HCT116 (cell line): ENCODE measurements at places on chromosomes 1 and 21.

DNA sequence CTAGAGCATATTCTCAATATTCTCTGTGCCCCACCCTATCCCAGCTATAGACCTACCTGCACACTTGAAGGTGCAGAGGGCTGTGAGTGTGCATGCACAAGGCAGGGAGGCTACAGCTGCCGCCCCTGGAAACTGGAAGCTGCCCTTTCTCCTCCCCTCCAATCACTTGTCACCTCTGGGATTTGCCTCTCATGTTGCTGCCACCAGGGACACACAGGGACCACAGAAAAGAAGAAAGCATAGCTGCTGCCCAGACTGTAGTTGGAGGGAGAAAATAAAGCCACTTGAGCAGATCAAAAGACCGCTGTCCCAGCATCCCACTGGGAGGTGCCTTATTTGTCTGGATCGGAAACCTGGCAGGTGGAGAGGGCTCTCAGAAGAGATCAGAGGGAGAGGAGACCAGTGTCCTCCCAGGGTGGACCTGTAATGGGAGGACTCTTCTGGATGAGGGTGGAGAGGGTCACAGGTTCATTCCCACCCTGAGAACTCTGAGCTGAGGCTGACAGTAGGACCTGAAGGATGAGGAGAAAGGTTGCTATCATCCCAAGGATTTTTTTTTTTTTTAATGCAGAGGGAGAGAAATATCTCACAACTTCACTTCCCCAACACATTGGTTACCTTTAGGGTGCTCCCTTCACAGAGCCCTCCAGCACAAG, 7.6 kb upstream of the INPP5B start:
- DNase-seq: no peak

DNA sequence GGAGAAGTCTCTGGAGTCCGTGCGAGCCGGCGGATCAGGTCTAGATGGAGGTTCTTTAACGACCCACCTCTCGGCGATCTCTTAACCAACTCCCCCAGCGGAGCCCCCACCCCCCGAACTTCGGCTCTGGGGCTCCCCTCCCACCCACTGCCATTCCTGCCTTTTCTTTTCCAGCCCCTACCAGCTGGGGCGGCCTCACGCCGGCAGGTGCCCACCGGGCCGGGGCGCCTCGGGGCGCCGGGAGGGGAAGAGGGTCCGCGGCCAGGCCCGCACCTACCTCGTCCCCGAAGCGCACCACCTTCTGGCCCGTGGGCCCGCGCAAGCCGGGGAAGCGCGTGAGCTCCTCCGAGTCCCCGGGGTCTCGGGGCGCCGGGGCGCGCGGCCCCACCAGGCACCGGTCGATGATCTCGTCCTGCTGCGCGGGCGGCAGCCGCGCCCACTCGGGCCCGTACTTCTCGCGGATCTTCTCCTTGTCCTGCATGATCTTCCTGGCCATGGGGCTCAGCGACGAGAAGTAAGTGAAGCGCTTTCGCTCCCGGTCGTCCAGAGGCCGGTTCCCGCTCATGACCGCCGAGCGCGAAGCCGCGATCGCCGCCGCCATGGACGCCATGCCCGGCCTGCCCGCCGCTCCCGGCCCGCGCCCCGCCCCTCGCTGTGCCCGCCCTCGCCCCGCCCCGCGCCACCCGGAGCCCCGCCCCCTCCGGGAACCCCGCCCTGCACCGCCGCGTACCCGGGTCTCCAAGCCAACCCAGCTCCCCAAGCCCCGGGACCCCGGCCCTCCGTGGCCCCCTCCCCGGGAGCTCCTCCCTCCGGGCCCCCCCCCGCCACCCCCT, at the start of gene C1orf198:
C1orf198 (minus strand) TSS at position 619 of the 833 bp plus-strand sequence; CDS start at position 610, 9 bp downstream.
- DNase-seq: no peak

DNA sequence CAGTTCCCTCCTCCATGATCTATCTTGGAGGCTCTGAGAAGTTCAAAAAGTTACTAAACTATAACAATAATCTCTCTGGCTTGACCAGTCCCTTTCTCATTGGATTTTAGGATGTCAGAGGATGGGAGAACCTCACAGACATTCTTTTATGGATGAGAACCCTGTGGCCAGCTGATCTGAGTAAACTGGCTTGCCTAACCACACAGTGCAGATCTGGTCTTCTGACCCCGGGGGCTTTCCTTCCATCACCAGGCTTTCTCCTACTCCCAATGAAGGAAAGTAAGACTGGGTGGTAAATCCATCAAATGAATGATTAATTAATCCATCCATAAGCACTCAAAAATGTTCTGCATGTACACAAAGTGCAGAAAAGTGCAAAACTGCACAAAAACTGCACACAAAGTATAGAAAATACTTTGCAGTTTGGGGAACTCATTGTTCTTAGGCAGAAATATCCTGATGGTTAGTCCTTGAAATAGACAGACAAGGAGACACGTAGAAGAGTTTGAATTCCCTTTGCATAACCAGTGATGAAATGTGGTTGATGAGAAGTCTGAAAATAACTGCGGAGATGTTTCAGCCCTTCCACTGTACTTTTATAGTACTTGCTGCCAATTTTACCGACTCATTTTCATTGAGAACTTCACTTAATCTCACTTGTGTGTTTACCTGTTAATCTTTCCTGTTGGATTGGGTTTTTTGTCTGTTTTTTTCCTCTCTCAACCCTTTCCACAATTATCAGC, 2.5 kb upstream of the F3 start:
- DNase-seq: no peak

- DNase-seq: no peak
Measured at GRCh38 chr1:225242611-225243010, 185.2 kb downstream of the LBR start.

DNA sequence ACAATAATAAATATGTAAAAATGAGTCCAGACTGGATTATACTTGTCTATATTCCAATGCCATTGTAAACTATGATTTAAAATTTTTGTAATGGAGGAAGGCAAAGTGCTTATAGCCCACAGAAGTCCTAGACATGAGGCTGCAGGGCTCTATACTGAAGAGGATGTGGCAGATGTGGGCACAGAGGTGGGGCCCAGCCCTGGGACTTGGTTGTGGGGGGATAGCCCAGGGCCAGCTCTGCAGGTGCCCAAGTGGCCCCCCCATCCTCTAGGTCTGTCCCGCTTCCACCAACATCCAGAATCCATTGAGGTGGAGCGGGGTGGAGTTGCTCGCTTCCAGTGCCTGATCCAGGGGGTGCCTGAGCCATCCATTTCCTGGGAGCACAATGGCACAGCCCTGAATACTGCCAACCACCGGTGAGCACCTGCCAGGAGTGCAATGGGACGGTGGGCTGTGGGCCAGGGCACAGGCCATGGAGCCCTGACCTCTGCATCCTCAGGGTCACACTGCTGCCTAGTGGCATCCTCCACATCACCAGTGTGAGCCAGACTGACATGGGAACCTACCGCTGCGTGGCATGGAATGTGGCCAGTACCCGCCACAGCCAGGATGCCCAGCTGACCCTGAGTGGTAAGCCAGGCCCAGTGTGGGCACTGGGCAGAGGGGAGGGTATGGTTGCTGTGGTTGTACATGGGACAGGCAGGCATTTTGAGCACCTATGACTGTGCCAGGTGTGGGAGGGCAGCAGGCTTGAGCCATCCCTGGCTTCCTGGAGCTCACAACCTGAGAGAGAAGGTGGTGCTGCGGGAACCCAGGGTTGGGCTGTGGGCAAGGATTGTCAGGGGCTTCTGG, 21.0 kb downstream of the SLC27A3 start:
- DNase-seq: no peak

DNA sequence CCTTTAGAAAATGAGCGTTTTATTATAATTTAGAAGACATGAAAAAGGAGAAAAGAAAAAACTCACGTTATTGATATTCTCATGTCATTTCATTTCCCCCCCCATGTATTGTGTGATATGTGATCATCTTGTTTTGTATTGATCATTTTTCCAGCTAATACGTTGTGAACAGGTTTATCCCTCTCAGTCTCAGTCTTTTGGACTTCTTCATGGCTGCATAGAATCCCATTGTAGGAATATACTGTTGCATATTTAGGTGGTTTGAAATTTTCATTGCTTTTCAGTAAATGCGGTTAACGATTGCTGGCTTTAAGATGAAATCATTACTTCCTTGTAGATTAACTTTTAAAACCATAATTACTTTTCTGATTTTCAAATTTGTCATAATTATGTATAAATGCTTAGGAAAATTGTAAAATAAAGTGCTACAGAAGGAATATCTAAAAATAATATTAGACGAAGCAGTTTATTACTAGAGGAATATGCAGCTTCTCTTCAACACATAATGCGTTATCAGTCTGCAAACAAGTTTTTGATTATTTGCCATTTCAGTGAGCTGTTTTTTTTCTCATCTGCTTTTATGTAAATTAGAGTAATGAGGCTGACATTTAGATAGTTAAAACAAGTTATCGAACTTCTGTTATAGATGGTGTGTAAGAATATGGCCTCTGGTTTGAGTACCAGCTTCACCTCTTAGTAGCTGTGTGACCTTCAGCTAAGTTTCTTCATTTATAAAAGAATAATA, 1.8 kb downstream of the SON start:
- DNase-seq: no peak

DNA sequence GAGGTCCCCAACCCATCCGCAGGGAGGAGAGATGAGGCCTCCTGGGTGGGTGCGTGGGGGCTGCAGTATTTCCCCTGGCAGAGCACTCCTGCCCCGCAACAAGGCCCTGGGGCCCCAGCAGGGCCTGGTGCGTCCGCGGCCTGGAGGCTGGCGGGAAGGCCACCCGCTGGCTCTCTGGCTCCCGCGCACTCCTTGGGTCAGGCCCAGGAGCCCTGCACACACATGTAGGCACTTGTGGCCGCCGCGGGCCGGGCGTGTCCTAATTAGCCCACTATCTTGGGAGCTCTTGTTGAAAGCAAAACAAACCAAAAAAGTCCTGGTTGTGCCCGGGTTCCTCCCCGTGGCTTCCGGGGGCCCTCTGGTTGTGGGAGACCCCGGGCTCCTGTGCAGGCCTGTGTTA, 49.7 kb upstream of the CCDC27 start:
- DNase-seq: no peak
